NCI-H1417 treated with DMSO at 0.1 percent for 48 hours (cell line): ENCODE measurements at places on chromosomes 16 and 17.

- DNase-seq, result no peak
Measured at GRCh38 chr16:20327444-20328041, at the start of gene GP2. Gene GP2 (minus strand): TSS chr16:20327513. CDS start chr16:20326431, 1,082 bp downstream.

GRCh38 chr17:55454906-55455474, 33.4 kb upstream of the MMD start:
- DNase-seq, result no peak

DNA sequence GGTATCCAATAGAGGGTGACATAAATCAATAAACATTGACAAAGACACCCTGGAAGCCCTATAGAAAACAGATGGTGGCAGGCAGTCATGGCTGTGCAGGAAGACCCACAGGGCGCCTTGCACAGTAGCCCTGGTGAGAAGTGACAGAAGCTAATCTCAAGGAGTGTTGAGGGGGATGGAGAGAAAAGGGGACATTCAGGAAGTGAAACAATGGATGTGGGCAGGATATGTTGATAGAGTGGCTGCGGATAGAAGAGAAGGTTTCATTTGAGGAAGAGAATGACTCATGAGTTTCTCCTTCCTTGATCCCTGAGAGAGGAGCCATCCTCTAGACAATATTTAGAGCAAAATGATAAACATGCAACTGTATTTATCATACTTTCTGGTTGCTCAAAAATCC, 468.8 kb upstream of the HSBP1 start:
- no peak for DNase-seq

DNA sequence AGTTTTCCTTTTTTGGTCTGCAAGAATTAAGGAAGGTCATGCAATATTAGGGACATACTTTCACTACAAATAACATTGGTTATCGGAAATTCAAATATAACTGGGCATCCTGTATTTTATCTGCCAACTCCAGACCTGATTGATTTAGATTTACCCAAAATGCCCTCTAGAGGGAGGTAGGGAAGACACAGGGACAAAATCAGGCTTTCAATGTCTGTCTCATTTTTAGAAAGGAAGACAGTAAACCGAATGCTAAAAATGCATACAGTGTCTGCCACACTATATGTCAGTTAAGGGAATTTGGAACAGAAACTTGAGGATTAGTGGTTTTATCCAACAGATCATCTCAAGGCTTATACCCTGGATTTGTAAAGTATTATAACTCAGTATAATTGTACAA, 161.7 kb upstream of the SOX9 start:
- no peak for DNase-seq

GRCh38 chr16:2102471-2102870, 33.2 kb downstream of the PKD1 start:
- DNase-seq, result no peak
